ENCODE measurements at places on chromosomes 4 and X.

- DNase-seq = no peak
Observed at GRCh38 chr4:5892323-5893003, 423 bp downstream of the CRMP1 start.

DNA sequence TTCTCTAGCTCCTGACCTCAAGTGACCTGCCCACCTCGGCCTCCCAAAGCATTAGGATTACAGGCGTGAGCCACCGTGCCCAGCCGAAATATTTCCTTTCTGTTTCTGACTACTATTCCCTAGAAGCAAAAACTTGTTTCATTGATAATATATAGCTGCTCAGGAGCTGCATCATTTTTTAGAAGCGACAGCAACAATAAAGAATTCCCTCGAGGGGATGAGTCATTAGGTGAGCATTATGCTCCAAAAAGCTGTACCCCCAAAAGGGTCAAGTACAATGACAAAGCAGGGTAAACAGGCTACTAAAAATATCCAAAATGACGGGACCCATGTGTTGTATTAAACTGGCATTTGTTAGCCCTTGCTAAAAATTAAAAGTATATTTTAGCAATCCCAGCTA lies 67.0 kb downstream of the RBM47 start:
- no peak for DNase-seq

- DNase-seq = no peak
Observed at GRCh38 chrX:77925764-77926163, 15.3 kb downstream of the ATP7A start.

DNA sequence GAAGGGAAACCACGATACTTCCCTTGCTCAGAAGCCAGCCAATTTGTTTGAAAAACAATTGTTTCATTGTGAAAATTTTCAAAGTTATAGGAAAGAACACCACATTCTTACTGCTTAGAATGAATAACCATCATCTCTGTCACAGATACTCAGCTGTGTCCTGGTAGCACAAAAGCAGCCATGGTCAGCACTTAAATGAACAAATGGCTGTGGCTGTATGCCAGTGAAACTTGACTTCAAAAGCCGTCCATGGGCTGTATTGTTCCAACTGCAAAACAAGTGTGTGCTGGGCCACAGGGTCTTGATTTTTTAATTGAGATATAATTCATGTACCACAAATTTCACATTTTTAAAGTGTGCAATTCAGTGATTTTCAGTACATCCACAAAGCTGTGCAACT lies 19.6 kb downstream of the NSDHL start:
- no peak for DNase-seq
